ENCODE measurements at places on chromosomes 4 and X.

GRCh38 chr4:67809502-67809901 is 55.3 kb upstream of the GNRHR start:
- DNase-seq = no peak

GRCh38 chr4:106450249-106450648 is 81.7 kb upstream of the GIMD1 start:
- DNase-seq = no peak

DNA sequence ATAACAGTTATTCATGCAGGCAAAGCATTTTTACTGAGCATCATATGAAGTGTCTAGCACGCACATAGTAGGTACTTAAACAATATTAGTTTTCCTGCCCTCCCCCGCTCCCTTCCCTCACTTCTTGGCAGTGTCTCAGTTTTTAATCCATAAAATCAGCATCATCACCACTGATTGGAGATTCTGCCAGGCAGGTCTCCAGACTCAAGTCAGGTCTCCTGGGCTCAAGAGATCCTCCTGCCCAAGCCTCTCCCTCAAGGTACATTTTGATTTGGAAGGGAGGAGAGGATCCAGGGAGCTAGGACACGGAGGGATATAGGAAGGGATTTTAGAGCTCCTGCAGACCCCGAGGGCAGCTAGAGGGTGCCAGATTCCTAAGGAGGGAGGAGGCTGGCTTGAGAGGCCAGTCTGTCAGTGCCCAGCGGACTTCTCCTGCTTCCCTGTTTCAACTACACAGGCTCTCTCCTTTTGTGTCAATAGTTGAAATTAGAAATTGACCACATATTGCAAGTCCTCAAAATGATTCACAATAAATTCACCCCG is 4.4 kb upstream of the FAT1 start:
- no peak for DNase-seq

DNA sequence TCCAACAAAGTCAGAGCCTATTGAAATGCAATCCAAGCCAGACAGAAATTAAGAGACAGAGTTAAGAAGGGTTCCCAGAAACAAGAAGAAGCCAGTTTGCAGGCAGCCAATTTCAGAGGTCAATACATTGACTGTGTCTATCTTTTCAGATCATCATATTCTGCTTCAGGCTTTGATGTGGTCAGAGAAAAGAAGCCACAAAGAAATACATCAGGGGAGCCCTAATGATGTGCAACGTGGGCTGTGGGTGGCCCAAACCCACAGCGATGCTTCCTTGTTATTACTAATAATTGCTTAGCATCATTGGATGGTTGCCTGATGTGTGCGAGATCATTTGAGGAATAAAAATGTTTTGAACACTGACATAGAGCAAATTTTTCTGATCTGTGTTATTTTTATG is 99.0 kb upstream of the DUSP21 start:
- DNase-seq = peak; percentile 6

DNA sequence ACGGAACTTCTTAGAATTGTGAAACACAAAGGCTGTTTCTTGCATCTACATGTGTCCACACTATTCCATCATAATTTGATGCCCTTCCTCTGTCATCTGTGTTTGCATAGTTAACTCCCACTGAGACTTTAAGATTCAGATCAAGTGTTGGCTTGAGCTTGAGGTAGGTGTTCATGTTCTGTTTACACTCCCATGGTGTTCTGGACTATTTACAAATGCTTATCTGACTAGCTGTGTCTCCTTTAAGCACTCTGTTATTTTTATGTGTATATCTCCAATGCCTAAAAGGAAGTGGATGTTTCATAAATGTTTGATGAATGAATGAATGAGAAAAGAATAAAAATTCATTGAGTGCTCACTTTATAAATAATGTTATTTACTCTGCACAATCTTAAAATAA is 622.7 kb downstream of the RAB28 start:
- DNase-seq = no peak

DNA sequence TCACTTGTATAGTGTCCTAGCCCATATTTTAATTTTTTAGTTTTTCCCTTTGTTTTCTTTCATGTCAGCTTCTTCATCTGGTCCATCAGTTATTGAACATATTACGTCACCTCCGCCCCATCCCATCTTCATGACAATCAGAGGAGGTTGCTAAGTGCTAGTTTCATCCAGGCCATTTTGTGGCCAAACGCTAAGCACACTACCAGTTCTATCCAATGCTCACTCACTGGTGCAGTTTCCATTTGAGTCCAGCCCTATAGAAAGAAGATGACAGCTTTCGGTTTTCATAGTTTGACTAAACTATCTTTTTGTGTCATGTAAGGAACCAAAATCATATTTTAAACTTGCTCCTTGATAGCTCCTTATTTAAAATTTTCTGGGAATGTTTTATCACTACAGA is 304.2 kb downstream of the TENM3 start:
- DNase-seq = peak; percentile 46

Measured in GM06990 (cell line).